ENCODE measurements at places on chromosomes 12 and 14.

DNA sequence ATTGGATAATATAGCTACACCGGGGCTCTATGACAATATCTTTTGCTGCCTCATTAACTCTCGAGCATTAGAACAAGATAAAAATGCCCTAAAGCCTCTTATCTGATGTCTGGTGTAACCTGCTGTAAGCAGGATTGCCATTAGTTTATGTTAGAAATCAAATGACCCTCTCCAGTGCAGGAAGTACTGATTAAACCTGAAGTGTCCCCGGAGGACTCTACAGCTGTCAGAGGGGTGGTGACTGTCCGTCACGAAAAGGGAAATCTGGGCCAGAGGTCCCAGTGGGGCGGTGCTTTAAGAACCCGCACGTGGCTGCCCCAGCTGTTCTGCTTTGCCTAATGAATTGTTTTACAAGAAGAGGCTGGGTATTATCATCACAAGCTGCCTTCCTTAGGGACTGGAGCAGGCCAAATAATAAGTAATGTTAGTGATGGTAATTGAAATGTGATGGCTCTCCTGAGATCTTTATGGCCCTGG, 55.7 kb downstream of the LIN52 start:
- no peak for DNase-seq

DNA sequence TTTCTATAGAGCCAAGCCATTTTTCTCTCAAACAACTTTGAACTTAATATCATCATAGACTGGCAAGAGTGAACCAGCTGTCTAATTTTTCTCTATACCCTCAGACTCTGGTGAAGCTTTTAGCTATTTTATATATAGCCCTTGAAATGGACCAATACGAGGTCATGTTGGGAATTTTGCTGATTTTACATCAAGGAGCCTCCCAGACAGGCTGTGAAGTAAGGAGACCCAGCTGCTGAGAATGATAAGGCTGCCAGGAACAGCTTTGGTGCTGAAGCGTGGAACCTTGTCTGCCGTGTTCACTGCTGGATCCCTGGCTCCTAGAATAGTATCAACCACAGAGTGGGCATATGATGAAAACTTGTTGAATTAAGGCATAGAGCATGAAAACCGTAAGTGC, 326.2 kb upstream of the NAV3 start:
- DNase-seq = no peak

DNA sequence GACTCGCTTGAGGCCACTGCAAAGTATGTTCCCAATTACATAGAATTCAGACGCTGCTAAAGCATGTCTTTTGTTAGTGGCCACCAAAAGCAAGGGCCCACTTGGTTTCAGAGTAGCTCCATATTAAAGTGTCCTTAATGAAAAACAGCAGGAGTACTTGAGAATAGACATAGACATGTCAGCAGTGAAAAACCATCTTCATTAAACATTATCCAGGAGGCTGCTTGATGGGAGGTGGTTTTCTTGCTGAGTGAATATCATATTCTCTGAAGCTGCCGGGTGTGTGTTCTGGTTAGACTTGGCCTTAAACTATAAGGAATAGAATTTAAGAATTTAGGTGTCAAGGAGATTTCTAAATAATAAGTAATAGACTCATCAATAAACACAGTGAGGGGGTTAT, 79.5 kb upstream of the CCDC198 start:
- DNase-seq = no peak

DNA sequence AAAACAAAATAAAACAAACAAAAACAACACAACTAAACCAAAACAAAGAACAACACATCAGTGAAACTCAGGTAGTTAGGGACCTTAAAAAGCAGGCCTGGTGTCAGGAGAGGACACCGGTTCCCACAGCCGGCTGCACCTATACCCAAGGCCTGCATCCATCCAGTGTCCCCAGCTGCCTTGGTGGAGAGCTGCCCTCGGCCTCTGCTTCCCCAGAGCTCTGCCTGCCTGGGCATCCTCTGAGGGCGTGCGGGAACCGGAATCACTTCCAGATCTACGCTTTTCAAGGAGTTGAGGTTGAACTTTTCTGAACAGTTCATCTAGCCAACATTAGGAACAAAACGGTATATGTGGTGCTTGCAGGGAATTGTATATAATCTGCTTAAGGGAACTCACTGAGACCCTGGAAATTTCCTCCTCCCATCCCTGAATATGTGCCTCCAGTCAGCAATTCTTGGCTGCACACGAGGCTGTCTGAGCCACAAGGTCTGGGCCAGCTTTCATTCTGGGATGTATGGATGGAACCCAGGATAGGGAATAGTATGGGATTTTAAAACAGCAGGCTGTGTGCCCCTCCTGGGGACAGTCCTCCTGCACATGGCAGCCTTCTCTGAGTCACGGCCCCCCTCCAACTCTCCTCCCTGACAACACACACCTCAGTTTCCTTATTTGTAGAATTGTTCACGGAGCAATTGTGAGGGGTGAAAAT, 319.0 kb upstream of the RTL1 start:
- no peak for DNase-seq

DNA sequence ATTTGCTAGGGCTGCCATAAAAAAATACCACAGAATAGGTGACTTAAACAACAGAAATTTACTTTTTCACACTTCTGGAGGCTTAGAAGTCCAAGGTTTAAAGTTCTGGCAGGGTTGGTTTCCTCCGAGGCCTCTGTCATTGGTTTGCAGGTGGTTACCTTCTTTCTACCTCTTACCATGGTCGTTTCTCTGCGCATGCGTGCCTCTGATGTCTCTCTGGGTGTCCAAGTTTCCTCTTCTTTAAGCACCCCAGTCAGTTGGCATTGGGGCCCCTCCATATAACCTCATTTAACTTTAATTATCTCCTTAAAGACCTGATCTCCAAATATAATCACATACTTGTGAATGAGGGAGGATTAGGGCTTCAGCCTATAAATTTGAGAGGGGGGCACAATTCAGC, 103.2 kb downstream of the SLC15A5 start:
- DNase-seq = no peak

- no peak for DNase-seq
Measured at GRCh38 chr12:43824207-43824775, 11.6 kb upstream of the TMEM117 start.

GRCh38 chr12:19689801-19690472, 250.6 kb downstream of the AEBP2 start:
- DNase-seq = no peak

All from stimulated activated CD8-positive, alpha-beta memory T cell treated with anti-CD3 and anti-CD28 coated beads, Interleukin-12 subunit alpha, Interleukin-12 subunit beta, amount 100 ng/mL, for 4 hours (primary cell).